CD8-positive, alpha-beta T cell (primary cell): ENCODE measurements at places on chromosomes 1 and 21. TPM values are rescaled to one million over a fixed set of nuclear protein-coding genes. Genes with fewer than 3 reads are reported as not detected.

- DNase-seq = no peak
Measured at GRCh38 chr1:220347654-220348175, 75.5 kb upstream of the RAB3GAP2 start.

FAM3B gene
- total RNA-seq = not detected

DNA sequence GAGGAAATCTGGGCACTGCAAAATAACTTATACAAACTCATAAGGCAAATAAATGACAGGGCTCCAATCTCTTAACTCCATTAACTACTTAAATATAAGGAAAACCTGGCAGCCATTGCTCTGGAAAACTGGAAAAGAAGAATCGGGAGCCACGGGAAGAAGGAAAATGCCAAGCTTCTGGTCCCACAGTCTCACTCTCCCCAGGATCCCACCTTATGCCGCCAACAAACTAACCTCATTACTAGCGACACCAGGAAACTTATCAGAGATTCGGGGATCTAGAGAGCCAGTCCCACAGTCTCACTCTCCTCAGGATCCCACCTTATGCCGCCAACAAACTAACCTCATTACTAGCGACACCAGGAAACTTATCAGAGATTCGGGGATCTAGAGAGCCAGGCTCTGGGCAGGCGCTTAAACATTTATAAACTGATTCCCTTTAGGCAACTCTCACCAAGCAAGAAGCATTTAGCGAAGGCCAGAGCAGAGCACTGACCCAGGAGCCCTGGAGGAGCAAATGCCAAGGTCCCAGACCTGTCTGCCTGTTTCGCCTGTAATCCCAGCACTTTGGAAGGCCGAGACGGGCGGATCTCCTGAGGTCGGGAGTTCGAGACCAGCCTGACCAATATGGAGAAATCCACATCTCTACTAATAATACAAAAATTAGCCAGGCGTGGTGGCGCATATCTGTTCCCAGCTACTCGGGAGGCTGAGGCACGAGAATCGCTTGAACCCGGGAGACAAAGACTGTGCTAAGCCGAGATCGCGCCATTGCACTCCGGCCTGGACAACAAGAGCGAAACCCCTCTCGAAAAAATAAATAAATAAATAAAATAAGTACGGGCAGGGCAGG lies 720 bp downstream of the PSMB2 start:
- peak; percentile 18 for DNase-seq

PTPRF gene
- total RNA-seq = 0.11 TPM

- DNase-seq = no peak
Measured at GRCh38 chr1:184854496-184855140, 100.0 kb upstream of the EDEM3 start.

VHLL gene
- total RNA-seq = not detected

- DNase-seq = no peak
Measured at GRCh38 chr1:28718586-28719331, 18.0 kb upstream of the YTHDF2 start.

DNA sequence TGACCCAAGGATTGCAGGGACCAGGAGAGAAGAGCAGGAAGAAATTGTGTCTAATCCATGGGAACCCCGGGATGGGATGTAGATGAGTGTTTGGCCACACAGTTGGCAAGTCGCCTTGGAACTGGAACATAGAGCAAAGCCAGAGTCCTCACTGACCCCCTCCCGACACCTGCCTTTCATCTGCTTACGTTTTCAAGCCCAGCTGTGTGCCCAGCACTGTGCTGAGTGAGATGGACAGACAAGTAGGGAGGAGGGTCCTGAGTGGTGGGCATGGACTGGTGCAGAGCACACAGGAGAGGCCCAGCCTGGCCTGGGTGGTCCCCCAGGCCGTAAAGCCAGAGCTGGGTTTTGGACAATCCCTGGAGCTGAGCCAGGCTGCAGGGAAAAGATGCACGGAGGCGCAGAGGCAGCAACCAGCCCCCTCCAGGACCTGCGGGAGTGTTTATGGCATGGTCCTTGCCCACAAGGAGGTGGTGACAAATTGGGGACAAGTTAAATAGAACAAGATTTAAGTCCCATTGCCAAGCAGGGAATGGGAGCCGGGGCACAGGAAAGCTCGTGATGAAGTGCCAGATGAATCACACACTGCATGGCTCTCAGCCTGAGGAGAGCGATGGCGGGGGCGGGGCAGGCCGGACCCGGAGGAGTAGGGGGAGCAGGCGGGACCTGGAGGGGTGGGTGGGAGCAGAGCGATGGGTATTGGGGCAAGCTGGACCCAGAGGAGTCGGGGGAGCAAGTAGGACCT lies 157.8 kb upstream of the VAMP3 start:
- DNase-seq = no peak

DNA sequence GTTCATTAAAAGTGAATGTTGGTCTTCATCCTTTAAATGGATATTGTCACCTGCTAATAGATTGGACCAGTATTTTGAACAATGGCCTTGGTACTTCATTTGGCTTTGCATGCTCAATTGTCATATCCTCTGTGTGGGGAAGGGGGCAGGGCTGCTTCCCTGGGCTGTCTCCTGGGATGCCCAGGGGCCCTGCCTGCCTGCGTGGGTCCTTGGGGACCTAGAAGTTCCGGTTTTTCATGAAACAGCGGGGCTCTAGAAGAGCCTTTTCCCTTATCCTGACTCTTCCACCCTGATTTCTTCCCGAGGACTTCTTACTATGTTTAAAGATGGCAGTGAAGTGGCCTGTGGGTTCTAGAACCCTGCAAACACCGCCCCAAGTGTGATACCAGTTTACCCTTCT lies 97.5 kb downstream of the DISC1 start:
- DNase-seq = no peak

- DNase-seq = no peak
Measured at GRCh38 chr21:31710586-31710985, 21.3 kb downstream of the SCAF4 start.

MXRA8 gene
- total RNA-seq = 9.3 TPM

GALE gene
- total RNA-seq = 4.6 TPM

DNA sequence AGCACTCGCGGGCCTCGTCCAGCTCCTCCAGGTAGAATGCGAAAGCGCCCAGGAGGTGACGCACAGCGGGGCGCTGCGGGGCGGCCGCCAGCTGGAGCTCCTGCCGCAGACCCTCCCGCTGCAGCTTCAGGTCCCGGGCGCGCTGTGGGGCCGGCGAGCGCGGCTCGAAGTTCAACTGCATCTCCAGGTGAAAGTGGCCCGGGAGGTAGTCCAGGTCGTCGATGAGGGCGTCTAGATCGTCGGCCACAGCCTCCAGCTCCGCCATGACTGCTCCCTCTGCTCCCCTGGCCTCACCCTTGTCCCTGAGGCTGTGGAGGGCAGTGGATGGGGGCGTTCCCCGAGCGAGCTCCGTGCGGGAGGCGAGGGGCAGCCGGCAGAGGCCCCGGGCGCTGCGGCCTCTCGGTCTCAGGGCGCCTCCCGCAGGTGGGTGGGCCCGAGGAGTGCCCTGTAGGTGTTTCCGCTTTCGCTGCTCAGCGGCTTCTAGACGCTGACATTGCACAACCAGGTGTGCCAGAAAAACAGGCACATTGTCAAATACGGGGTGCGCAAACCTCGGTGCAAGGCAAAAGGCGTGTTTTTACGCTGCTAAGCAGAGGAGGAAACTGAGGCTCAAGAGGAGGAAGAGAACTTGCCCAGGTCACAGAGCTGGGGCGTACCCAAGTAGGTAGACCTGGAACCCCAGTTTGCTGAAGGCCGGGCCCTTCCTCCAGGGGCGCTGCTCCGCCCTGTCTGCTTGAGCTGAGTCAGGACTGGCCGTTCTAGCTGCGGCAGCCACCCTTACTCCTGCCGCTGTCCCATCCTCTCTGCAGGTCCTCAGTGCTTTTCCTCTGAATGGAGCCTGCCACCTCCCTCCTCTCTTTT lies at the start of gene TTC22:
Gene TTC22, minus strand, starts transcription at position 425 of the 861 bp plus-strand sequence. Its CDS starts 160 bp downstream, at position 265.
- peak; percentile 73 for DNase-seq

IVL gene
- not detected for total RNA-seq

ADAMTS5 gene
- total RNA-seq = not detected

CGN gene
- total RNA-seq = 0.28 TPM

- DNase-seq = no peak
Measured at GRCh38 chr1:39269791-39270342, 65.4 kb downstream of the MACF1 start.

- no peak for DNase-seq
Measured at GRCh38 chr1:116921301-116921885, 11.7 kb downstream of the PTGFRN start.

GNAT2 gene
- total RNA-seq = not detected

DNA sequence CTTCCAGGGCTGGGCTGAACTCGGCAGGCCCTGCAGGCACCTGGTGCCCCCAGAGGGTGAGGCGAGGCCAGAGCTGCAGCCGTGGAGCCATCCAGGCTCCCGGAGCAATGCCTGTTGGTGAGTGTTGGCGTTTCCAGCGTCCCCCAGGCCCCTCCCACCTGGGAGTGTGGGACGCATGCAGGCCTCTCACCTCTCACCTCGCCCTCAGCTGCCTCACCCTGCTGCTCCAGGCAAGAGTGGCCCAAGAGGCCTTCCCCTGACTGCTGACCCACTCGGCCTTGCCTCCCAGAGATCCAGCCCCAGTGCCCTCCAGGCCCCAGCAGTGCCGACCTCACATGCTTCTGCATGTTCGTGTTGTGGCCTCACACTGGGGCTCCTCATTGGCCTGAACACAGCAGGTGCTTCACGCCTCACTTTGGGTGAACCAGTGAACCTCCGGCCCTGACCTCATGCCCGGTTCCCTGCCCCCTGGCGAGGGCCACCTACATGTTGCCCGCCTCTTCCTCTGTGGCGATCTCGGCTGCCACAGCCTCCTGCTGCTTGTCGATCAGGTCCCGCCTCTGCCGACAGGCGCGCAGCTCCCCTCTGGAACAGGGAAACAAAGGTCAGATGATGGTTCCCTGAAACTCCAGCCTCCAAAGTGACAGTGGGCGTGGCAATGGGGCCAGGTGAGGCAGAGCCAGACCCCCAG lies 17.0 kb downstream of the CFAP74 start:
- no peak for DNase-seq

- no peak for DNase-seq
Measured at GRCh38 chr1:223430236-223430635, 37.0 kb downstream of the CCDC185 start.

- DNase-seq = no peak
Measured at GRCh38 chr1:12443151-12443550, 174.9 kb downstream of the DHRS3 start.

DNA sequence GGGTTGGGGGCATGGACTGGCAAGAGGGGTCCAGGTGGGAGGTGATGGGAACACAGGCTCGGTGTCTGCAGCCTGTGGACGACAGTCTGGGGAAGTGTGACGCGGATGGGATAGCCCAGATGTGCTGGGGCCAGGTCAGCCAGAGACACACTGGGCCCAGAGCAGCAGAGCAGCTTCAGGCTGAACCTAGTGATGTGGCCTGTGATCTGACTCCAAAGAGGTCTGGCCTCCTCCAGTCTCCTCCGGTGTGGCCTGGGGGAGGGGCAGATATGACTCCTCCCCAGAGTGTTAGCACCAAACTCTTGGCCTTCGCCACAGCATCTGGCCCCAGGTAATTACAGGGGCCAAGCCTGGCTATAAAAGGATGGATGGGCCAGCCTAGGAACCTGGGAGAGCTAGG lies 13.5 kb downstream of the EFNA3 start:
- no peak for DNase-seq

GRCh38 chr1:21325231-21325718 lies 35.0 kb upstream of the ECE1 start:
- DNase-seq = no peak

DNA sequence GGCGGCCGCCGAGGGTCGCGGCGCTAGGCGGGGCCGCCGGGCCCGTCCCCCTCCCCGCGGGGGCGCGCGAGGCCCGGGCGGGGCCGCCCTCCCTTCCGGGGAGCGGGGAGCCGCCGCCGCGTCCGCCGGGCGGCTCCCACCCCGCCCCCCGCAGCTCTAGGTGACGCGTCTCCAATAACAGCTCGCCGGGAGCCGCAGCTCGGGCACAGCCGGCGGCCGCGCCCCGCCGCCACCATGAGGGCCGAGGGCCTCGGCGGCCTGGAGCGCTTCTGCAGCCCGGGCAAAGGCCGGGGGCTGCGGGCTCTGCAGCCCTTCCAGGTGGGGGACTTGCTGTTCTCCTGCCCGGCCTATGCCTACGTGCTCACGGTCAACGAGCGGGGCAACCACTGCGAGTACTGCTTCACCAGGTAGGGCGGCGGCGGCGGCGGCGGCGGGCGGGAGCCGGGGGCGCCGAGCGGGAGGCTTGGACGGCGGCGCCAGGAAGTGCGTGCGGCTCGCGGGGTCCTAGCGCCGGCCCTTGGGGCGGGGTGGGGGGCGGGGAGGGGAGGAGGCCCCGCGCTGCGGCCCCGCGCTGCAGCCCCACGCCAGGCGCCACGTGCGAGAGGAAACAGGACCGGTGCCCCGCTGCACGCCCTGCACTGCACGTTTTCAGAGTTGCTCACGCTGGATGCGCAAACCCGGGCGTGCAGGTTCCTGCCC lies at the start of gene SMYD2:
Gene SMYD2, plus strand, starts transcription at position 139 of the 699 bp plus-strand sequence. Its CDS starts 96 bp downstream, at position 235.
- DNase-seq = peak; percentile 32

GRCh38 chr1:225373155-225373554 lies 54.7 kb downstream of the LBR start:
- no peak for DNase-seq

DNA sequence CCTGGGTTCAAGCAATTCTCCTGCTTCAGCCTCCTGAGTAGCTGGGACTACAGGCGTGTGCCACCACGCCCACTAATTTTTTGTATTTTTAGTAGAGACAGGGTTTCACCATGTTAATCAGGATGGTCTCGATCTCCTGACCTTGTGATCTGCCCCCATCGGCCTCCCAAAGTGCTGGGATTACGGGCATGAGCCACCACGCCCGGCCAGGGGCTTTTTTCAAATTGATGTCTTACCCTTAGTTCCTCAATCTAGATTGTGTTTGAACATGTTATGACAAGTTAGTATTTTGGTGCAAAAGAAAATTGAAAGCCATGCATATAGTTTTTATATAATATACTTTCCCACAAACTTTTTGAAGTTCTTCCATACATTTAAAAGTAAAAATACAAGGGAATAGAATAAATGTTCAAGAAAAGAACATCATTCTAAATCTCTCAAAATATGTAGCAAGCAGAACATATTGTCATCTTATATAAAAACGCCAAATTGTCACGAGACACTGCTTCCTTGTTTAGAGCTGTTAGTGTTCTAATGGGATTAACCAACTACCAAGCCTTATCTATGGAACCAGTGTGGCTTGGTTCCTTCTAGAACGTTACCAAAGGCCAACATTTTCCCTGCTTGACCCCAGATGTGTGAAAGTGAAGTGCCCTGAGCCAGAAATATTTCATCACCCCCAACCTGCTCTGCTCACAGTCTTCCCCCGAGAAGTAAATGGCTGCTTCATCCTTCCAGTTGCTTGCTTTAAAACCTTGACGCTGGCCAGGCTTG lies 9.5 kb upstream of the PLEKHM2 start:
- no peak for DNase-seq

NKAIN1 gene
- total RNA-seq = not detected

DNA sequence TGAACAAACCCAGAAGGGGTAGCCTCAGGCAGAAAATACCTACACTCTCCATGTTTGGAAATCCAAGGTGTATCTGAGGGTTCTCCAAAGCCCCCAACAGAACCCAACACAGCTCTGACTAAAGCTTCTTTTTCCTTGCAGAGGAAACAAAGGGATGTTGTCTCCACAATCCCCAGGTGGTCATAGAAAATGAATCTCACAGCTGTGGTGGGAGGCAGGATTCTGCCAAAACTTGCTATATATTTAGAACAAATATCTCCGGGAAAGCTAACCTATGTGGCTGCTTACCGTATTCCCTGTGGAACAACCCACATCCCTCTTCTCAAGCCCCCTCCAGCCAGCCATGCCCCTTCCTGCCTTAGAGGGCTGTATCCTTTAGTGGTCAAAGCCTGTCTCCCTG lies 406.1 kb downstream of the PRDM2 start:
- DNase-seq = no peak

SPRR2G gene
- total RNA-seq = not detected

GRCh38 chr1:151327903-151328674 lies 873 bp upstream of the PI4KB start:
- no peak for DNase-seq

GRCh38 chr1:234062166-234062565 lies 157.7 kb downstream of the SLC35F3 start:
- DNase-seq = no peak
